ENCODE measurements at places on chromosomes 11 and 22.

GRCh38 chr11:83819931-83820549, 533.9 kb upstream of the CCDC90B start:
- no peak for DNase-seq

DNA sequence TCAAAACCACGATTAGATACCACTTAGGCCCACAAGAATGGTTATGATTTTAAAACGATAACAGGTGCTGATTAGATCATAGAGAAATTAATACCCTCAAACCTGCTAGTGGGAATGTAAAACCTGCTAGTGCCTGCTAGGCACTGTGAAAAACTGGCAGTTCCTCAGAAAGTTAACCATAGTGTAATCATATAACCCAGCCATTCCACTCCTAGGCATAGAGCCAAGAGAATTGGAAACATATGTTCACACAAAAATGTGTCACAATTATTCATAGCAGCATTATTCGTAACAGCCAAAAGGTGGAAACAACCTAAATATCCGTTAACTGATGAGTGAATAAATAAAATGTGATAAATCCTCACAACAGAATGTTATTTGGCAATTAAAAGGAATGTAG, 122.2 kb upstream of the SYN3 start:
- no peak for DNase-seq

DNA sequence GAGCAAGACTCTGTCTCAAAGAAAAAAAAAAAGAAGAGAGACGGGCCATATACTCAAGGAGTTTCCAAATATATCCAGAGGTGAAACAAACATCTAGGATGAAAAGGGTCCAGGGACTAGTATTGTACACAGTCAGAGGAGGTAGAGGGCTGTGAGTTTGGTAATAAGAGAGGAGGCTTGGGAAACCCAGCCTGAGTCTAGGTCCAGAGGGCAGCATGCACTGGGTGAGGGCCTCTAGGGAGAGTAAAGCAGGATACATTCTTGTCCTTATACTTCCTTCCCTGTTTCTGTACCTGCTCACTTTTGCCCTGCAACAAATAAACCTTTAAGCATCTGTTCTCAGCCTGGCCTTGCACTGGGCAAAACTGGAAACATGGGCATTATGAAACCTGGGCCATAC, 31.5 kb downstream of the STIM1 start:
- DNase-seq = no peak

- no peak for DNase-seq
Measured at GRCh38 chr11:75538150-75538942, 12.6 kb upstream of the GDPD5 start.

DNA sequence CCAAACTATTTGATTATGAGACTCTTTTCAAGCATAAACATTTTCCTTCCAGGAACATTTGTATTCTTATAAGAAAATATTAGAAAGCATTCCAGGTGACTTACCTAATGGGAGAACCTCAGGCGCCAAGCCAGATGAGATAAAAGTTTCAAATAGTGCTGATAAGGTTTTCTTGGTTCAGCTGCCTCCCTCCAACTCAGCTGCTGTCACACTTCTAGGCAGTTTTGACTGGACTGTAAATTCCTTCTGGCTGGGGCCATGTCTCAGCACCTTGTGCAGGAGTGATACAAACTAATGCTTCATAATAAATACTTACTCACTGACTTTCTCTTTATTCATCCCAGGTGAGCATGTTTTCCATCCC, 131.1 kb downstream of the MED15 start:
- DNase-seq = no peak

GRCh38 chr11:22151649-22152197, 41.2 kb upstream of the ANO5 start:
- DNase-seq = no peak

DNA sequence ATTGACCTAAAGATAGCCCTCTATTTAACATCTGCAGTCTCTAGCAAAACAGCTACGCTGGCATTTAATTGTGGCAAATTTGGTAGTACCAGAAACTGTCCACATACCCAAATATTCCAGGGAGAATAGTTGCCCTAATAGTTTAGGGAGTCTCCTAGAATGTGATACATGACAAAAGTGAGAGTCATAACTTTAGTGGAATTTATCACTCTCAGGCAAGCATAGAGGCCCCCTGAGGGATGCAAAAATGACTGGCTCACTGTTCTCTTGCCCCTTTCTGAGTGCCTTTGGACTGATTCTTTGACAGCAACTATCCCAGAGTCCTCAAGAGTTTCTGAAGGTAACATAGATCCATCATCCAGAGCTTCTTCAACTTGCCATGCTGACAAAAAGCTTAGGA, 2.3 kb upstream of the OR51B4 start:
- no peak for DNase-seq

GRCh38 chr22:49946612-49947295, 13.8 kb upstream of the PIM3 start:
- no peak for DNase-seq

DNA sequence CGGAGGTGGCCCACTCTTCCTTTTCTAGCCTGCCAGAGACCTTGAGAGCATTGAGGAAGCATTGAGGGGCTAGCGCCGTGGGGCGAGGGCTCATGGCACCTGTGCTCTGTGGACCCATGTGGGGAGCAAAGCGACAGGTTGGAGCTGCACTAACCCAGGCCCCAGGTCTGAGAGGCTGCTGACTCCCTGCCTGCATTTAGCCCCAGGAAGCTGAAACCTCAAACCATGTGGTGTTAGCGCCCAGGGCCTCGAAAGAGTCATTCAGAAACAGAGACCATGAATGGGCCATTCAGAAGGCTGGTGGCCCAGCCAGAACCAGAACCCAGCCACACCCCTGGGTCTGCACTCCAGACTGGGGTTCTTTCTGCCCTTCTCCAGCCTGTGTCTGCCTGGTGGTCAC, 88.6 kb downstream of the BCR start:
- no peak for DNase-seq

- no peak for DNase-seq
Measured at GRCh38 chr11:128236506-128237498, 350.6 kb downstream of the ETS1 start.

GRCh38 chr11:107689317-107690202, 22.3 kb downstream of the SLN start:
- DNase-seq = peak; percentile 47

DNA sequence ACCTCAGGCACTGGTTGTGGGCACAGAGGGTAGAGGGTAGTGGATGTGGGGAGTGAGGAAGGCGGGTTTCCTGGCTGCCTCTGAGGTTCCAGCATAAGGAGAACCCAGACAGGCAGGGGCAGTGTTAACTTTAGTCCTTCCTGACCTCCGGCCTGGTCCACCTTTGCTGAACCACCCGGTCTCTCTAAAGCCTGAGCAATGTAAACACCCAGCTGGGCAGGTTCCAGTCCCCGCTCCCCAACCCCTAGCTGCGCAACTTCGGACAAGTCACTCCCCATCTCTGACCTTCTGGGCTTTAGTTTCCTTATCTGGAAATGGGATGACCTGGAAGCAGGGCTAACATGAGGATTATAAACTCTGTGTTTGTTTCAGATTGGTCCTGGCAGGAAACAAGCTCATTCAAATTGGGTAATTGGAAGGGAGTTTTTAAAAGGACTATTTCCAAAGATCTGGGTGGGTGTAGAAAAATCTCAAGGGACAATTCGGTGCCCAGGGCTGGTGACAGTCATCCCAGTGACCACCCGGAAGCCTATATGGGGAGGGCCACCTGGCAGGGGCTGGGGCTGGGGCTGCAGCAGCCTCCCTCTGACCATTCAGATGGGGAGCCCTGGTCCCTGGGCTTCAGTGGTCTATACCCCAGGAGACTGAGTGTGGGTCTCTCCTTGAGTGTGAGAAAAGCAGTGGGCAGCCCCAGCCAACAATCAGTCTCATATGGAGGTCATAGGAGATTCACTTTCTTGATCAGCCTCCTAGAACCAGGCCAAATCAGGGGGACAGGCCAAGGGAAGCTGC, 108.3 kb upstream of the SYT13 start:
- DNase-seq = no peak

DNA sequence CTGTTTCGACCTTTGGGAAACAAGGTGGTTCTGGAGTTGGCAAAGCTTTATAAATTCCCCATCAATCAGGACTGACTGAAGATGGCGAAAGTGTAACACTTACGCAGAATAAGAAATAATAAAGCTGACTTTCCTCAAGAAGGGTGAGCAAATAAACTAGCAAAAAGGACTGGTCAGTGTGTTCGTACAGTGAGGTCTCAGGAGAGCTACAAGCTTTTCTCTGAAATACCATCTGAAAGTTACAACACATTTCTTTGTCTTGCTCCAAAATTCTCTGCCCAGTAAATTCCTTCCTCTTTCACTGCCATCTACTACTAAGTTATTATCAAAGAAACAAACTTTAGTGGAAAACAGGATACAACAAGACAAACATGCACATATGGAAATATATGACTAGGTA, 13.4 kb downstream of the PITPNB start:
- no peak for DNase-seq

GRCh38 chr22:49803134-49803533, 24.5 kb downstream of the BRD1 start:
- no peak for DNase-seq

DNA sequence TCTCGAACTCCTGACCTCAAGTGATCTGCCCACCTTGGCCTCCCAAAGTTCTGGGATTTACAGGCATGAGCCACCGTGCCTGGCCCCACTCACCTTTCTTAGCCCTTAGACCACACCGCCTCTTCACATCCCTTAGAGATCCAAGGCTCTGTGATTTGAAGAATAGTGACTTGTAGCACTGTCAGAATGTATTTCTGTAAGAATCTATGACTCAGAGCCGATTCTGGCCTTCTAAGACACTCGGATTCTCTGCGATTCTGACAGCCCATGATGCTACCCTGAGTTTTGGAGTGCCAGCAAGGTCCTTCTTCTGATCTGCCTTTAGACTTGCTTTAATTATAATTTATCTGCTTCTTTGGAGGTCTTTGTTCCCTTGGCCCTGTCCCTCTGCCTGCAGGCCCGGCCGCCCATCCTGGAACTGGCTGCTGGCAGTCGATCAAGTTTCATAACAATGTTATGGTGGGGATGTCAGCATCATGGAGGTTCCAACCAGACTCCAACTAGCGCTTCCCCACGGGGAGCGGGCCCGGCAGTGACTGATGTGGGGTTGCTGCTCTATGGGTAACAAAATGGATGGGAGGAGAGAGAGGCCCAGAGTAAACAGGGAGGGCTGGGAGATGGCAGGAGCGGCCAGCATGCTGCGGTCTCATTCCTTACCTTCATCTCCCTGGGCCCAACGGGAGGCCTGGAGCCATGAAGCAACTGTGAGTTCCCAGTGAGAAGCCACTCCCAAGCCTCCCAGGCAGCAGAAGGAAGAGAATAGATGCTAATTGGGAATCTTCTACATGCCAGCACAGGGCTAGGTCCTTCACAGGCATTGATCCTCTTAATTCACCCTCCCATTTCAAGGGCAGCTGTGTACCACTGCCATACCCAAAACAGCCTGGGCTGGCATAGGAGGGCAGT, 55.7 kb upstream of the RASD2 start:
- DNase-seq = no peak

- no peak for DNase-seq
Measured at GRCh38 chr11:15865212-15865987, 490.9 kb downstream of the SOX6 start.

GRCh38 chr11:109302591-109303334, 119.2 kb upstream of the C11orf87 start:
- DNase-seq = no peak

DNA sequence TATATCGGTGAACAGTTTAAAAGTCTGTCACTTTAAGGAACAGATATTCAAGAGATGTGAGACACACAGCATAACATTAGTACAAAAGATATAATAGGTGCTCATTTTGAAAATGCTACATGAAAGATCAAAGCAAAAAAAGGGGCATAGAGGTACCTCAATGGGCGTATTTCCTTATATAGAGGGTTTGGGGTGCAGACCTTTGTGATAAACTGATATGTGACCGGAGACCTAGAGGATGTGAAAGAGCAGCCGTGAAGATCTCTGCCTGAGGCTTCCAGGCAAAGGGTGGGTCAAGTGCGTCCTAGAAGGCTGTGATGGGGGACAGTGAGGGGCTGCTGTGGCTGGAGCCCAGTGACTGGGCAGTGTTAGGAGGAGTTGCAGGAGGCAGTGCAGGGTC, 551.4 kb downstream of the ETS1 start:
- no peak for DNase-seq

DNA sequence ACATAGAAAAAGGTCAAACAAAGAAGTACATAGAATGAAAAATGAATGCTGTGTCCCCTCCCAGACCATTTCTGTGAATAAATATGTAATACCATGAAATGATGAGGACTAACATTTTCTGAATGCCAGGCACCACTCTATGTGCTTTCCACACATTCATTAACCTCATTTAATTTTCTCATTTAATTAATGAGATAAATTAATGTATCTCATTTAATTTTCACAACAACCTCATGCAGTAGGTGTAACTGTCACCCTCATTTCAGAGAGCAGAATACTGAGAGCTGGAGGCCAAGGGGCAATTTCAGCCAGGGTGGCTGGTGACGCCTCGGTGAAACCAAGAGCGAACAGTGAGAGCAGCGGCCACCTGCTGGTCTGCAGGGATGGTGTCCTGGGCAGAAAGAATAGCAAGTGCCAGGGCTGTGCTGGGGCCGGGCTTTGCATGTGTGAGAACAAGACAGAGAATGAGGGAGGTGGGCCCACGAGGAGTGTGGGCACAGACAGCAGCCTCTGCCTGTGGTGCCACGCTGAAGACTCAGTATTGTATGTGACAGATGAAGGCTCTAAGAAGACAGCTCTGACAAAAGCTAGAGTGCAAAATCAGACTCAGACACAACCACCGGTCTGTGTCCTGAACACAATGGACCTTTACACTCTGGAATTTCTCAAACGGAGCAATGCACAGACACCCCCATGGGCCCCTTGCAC, 1.8 kb upstream of the SERPIND1 start:
- no peak for DNase-seq

- DNase-seq = no peak
Measured at GRCh38 chr11:79244241-79244772, 196.5 kb downstream of the TENM4 start.

DNA sequence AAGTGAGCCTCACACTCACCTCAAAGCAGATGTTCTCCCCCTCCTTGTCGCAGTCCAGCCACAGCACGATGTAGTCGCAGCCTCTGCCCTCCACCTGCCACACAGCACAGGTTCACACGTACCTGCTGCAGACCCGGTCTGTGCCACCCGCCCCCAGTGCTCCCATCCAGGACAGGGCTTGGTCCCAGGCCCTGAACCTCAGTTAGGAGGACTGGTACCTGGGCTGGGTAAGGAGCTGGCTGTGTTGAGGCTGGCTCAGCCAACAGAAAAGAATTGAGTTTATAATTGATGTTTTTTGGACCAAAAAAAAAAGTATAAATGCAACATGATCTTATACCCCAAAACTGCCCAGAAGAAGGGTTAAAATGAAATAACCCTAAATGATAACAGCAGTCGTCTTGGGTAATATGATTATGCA, 10.7 kb downstream of the TOP3B start:
- DNase-seq = no peak

All from thoracic aorta (tissue), 2 donors.